CD4-positive, CD25-positive, alpha-beta regulatory T cell (primary cell): ENCODE measurements at places on chromosomes 1 and 21. TPM values are rescaled to one million over a fixed set of nuclear protein-coding genes. Genes with fewer than 3 reads are reported as not detected.

Gene CNTN2
- total RNA-seq = not detected

DNA sequence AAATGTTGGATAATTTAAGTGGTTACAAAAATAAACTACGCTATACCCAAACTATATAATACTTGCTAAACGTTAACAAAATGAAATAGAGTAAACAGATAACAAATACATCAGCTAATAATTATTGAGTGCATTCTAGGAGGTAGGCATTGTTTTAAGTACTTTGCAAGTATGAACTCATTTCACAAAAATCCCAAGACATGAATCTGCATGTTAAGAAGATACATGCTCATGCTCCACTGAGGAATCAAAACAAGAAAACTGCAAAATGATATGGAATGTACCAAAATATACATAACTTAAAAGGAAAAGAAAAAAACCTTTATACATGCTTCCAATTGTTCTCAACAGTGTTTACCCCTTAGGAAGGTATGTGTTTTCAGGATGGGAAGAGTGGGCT is 2.5 kb downstream of the FRRS1 start:
- no peak overlapping the region for H3K27ac ChIP-seq
- DNase-seq = no peak
- no peaks in the 10 kb centered on the region for H3K27me3 ChIP-seq
- no peak overlapping the region for H3K4me3 ChIP-seq
- H3K36me3 ChIP-seq = no peaks in the 10 kb centered on the region
- H3K4me1 ChIP-seq = peaks cover 11% of the 10 kb centered on the region

GRCh38 chr1:53511323-53511932 is 52.2 kb downstream of the DMRTB1 start:
- H3K4me1 ChIP-seq = no peaks in the 10 kb centered on the region
- no peak overlapping the region for H3K4me3 ChIP-seq
- H3K27me3 ChIP-seq = no peaks in the 10 kb centered on the region
- no peaks in the 10 kb centered on the region for H3K36me3 ChIP-seq

Gene KCNN3
- 0.30 TPM for total RNA-seq

DNA sequence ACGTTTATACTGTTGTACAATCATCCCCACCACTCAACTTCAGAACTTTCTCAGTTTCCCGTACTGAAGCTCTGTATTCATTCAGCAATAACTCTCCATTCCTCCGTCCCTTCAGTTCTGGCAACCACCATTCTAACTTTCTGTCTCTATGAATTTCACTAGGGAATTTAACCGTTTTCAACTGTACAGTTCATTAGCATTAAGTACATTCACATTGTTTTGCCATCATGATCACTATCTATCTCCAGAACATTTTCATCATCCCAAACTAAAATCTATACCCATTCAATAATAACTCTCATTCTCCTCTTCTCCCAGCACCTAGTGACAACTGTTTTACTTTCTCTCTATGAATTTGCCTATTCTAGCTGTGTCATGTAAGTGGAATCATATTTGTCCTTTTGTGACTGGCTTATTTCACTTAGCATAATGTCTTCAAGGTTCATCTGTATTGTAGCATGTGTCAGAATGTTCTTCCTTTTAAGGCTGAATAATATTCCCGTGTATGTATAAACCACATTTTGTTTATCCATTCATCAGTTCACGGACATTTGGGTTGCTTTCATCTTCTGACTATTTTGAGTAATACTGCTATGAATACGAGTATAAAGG is 75.0 kb downstream of the CEP350 start:
- H3K4me3 ChIP-seq = no peak overlapping the region
- no peaks in the 10 kb centered on the region for H3K27me3 ChIP-seq
- no peaks in the 10 kb centered on the region for H3K4me1 ChIP-seq
- no peak for DNase-seq
- peaks cover 61% of the 10 kb centered on the region for H3K36me3 ChIP-seq

Gene NECTIN4
- total RNA-seq = not detected
